ENCODE measurements at places on chromosomes 5 and 9.

DNA sequence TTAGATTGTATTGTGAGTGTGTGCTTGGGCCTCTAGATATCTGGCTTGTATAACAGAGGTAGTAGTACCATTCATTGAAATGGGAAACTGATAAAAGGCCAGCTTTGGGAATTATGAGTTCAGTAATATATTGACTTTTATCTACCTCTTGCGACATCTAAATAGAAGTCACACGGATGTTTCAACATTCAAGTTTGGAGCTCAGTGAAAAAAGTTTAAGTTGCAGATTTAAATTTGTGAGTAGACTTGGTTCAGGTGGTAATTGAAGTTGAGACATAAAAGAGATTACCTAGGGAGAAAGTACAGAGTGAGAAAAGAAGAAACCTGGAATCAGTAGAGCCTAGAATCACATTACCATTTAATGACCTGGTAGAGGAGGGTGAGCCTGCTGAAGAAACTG is 189.5 kb downstream of the FER start:
- DNase-seq, result no peak

DNA sequence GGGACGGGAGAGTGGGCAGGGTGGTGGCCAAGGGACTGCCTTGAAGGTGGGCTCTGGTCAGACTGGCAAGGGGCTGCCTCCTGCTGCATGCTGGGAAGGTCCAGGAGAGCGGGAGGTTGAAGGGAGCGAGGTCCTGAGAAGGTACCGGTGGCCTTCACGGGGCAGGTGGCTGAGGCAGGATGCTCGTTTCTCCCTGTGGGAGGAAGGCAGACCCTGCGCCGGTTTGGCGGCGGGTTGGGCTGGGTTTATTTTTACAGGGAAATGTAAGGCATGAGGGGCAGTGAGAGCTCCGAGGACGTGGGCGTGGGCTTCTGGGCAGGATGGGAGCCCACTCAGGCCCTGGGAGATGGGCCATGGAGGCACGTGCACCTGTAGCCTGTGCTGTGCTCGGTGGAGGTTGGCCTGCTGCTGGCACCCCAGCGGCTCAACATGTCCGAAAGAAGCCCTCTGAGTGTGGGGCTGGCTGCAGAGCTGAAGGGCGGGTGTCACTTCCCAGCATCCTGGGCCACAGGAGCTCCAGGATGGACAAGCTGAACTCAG is 27.3 kb downstream of the IER5L start:
- no peak for DNase-seq

GRCh38 chr5:124686239-124687004 is 60.0 kb downstream of the ZNF608 start:
- no peak for DNase-seq

DNA sequence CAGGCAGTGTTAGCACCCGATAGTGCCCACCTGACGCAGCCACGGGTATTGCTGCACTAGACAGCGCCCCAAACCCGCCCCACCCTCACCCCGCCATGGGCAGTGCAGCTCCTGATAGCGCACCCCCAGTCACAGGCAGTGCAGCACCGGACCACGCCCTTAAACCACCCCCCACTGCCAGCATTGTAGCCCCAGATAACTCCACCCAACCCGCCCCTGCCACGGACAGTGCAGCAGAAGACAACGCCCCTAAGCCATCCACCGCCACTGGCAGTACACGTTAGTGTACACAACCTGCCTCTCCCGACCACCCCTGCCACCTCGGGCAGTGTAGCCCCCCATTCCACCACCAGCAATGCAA is 825 bp upstream of the PCAT7 start:
- DNase-seq, result no peak

- DNase-seq, result no peak
These were observed 13.7 kb downstream of the HNRNPH1 start for GRCh38 chr5:179609834-179610108.

GRCh38 chr9:87883274-87883673 is 597 bp downstream of the SPATA31E1 start:
- no peak for DNase-seq
